ENCODE measurements at places on chromosomes 11 and 22. TPM values are rescaled to one million over a fixed set of nuclear protein-coding genes. Genes with fewer than 3 reads are reported as not detected.

GRCh38 chr11:44620328-44620725 is 54.9 kb downstream of the CD82 start:
- H3K27ac ChIP-seq, result no peak overlapping the region
- DNase-seq, result no peak
- H3K4me1 ChIP-seq, result no peaks in the 10 kb centered on the region
- H3K27me3 ChIP-seq, result no peaks in the 10 kb centered on the region
- no peak overlapping the region for H3K4me3 ChIP-seq

- H3K27me3 ChIP-seq, result no peaks in the 10 kb centered on the region
- H3K4me3 ChIP-seq, result no peak overlapping the region
- H3K27ac ChIP-seq, result no peak overlapping the region
- DNase-seq, result no peak
- no peaks in the 10 kb centered on the region for H3K4me1 ChIP-seq
Observed at GRCh38 chr11:8532475-8532874, 61.6 kb downstream of the STK33 start.

The MAJIN gene
- total RNA-seq, result not detected

DNA sequence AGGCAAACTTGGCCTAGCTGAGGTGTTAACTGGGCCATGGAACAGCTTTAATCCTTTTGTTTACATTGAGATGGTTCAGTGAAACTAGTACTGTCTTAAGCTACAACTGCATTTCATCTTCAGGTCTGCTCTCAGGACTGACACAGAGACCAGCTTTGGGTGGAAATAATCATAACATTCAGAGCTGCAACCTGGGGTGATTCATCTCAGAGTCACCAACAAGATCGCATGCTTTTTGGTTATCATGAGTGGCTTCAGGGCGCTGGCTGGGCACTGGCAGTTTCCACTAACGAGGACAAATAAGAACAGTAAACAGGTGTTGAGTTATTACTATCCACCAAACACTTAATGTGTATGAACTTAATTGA is 60.9 kb upstream of the PAX6 start:
- H3K27ac ChIP-seq, result no peak overlapping the region
- no peaks in the 10 kb centered on the region for H3K36me3 ChIP-seq
- DNase-seq, result no peak
- H3K4me1 ChIP-seq, result no peaks in the 10 kb centered on the region
- no peak overlapping the region for H3K4me3 ChIP-seq

GRCh38 chr11:123052901-123053721 is 8.8 kb downstream of the HSPA8 start:
- H3K4me3 ChIP-seq, result no peak overlapping the region
- no peak overlapping the region for H3K27ac ChIP-seq
- H3K36me3 ChIP-seq, result peaks cover 38% of the 10 kb centered on the region

The FOLR3 gene
- total RNA-seq, result not detected

GRCh38 chr22:44201665-44202064 is 20.9 kb downstream of the PARVG start:
- H3K4me1 ChIP-seq, result peaks cover 17% of the 10 kb centered on the region
- H3K4me3 ChIP-seq, result no peak overlapping the region
- H3K27ac ChIP-seq, result no peak overlapping the region
- H3K36me3 ChIP-seq, result no peaks in the 10 kb centered on the region
- no peak for DNase-seq

The HORMAD2 gene
- not detected for total RNA-seq

DNA sequence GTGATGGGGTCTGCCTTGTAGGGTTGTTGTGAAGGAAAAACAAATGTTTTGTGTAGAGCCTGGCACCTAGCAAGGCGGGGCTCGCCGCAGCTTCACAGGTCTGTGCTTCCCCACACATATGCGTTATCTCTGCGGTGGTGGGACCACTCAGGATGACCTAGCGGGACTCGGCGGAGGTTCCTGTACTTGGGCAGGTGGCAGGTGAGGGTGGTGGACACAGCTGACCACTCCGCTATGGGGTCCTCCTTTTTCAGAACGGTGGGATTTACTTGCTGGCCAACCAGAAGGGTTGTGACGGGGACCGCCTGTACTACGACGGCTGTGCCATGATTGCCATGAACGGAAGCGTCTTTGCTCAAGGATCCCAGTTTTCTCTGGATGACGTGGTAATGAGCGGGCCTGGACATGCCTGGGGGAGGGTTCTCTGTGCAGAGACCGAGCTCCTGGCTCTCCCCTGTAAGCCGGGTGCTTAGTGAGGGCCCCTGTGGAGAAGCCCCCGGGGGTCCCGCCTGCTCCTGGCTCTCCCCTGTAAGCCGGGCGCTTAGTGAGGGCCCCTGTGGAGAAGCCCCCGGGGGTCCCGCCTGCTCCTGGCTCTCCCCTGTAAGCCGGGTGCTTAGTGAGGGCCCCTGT is 21.3 kb downstream of the NADSYN1 start:
- no peaks in the 10 kb centered on the region for H3K27me3 ChIP-seq
- H3K27ac ChIP-seq, result no peak overlapping the region
- H3K4me3 ChIP-seq, result no peak overlapping the region
- no peak for DNase-seq

DNA sequence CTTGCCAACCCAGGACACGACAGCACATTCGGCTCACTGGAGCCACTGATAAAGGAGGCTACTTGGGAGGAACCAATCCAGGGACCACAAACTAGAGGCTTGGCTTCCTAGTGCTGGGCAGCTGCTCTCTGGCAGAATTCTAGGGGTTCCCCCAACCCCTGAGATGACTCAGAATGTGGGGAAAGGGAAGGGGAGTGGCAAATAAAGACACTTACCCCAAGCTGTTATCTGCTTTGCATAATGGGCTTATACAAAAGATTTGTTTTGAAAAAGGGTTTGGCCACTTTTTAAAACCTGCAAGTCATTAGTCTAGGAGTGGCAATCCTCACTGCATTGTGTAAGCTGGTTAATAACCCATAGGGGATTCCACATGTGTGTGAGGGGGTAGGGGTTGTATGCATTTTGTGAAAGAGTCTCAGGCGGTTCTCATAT is 64.1 kb upstream of the LMO1 start:
- H3K27me3 ChIP-seq, result no peaks in the 10 kb centered on the region
- no peak for DNase-seq
- no peaks in the 10 kb centered on the region for H3K4me1 ChIP-seq

The OR5P2 gene
- not detected for total RNA-seq

The SLC25A45 gene
- total RNA-seq, result 19.0 TPM

- no peak for DNase-seq
- H3K27me3 ChIP-seq, result no peaks in the 10 kb centered on the region
- no peak overlapping the region for H3K4me3 ChIP-seq
- H3K36me3 ChIP-seq, result no peaks in the 10 kb centered on the region
Observed at GRCh38 chr11:100833276-100833675, 146.2 kb downstream of the ARHGAP42 start.

GRCh38 chr11:121112498-121113455 is 11.7 kb downstream of the TECTA start:
- peak; percentile 9 for DNase-seq
- no peaks in the 10 kb centered on the region for H3K36me3 ChIP-seq
- no peak overlapping the region for H3K27ac ChIP-seq
- no peak overlapping the region for H3K4me3 ChIP-seq

DNA sequence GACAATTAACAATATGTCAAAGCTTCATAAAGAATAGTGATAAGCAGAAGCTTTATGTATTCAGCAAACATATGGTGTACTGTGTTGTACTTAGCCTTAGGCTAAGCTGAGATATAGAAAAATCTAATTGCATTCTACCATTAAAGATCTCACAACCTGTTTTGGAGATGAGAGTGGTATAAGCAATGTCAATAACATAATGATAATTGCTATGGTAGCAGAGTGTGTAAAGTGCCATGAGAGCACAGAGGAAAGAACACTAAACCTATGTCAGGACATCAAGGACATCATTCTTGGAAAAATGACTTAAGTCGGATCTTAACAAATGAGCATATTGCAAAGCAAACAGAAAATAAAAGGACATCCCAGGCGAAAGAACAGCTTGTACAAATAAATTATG is 28.6 kb upstream of the ANGPTL5 start:
- no peaks in the 10 kb centered on the region for H3K4me1 ChIP-seq
- no peak overlapping the region for H3K4me3 ChIP-seq
- H3K36me3 ChIP-seq, result no peaks in the 10 kb centered on the region

DNA sequence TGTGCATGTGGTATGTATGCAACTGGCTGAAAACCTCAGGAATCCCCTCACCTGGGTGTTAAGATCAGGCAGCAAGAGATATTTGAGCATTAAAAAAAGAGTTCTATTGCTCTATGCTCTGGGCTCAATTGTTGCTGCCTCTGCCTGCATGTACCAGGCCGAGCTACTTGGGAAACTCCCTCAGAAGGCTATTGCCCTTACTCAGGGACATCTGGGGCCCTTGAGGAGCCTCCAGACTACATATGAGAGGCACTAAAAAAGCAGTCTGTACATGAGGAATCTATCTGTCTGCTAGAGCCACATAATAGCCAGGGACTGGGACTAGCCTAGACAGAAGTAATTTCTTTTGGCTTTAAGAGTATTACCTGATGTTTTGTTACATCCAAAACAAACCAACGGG is 120.1 kb downstream of the SWAP70 start:
- no peak overlapping the region for H3K4me3 ChIP-seq
- H3K27ac ChIP-seq, result no peak overlapping the region
- peaks cover 30% of the 10 kb centered on the region for H3K36me3 ChIP-seq
- DNase-seq, result no peak
- H3K4me1 ChIP-seq, result no peaks in the 10 kb centered on the region
- no peaks in the 10 kb centered on the region for H3K27me3 ChIP-seq

The ANGPTL5 gene
- total RNA-seq, result 2.0 TPM

The OR52I1 gene
- not detected for total RNA-seq

DNA sequence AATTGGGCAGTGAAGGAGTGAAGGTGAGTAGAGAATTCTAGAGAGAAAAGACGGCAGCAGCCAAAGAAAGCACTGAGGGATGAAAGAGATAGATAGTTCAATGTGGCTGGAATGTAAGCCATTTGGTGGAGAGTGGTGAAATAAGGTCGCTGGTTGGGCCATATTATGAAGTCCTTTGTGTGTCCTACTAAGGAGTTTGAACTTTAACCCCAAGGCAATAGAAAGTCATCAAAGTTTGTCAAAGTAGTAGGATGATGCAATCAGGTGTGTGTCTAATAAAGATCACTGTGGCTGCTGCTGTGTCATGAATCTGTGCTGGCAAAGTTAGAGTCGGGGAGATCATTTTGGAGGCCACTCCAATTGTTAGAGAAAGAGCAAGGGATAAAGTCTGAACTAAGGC is 18.7 kb downstream of the RNF121 start:
- peaks cover 39% of the 10 kb centered on the region for H3K4me1 ChIP-seq
- no peak overlapping the region for H3K4me3 ChIP-seq
- DNase-seq, result no peak
- H3K27me3 ChIP-seq, result no peaks in the 10 kb centered on the region
- no peak overlapping the region for H3K27ac ChIP-seq

DNA sequence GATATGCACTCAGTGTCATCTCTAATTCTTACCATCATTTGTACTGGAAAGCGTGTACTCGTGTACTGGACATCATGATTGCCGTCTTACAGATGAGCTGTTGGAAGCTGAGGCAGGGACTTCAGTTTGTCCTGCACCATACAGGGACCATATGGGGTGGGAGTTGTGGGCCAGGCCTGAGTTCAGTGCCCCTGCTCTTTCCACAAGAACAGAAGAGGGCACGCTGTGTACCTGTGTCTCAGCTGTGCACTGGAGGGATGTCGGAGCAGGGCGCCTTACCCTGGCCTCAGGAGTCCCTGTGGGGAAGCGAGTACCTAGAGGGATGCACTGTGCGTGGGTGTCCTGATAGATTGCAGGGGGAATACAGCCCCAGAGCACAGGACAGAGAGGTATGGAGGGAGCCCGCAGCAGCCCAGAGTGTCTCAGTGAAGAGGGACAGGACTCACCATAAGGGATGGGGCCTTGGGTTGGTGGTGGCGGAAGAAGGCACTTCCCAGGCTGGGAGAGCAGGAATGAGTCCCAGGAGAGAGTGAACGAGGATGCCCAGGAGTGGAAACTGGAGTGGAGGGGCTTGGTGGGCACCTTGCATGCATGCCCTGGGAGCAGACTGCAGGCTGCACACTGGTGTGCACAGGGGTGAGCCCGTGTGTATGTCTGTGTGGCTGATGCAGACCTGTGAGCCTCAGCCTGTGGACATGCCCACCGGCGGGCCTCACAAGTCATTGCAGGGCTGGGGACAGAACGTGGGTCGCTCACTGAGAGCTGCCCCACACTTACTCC is 329.7 kb downstream of the TBC1D22A start:
- H3K27ac ChIP-seq, result no peak overlapping the region
- no peaks in the 10 kb centered on the region for H3K4me1 ChIP-seq

DNA sequence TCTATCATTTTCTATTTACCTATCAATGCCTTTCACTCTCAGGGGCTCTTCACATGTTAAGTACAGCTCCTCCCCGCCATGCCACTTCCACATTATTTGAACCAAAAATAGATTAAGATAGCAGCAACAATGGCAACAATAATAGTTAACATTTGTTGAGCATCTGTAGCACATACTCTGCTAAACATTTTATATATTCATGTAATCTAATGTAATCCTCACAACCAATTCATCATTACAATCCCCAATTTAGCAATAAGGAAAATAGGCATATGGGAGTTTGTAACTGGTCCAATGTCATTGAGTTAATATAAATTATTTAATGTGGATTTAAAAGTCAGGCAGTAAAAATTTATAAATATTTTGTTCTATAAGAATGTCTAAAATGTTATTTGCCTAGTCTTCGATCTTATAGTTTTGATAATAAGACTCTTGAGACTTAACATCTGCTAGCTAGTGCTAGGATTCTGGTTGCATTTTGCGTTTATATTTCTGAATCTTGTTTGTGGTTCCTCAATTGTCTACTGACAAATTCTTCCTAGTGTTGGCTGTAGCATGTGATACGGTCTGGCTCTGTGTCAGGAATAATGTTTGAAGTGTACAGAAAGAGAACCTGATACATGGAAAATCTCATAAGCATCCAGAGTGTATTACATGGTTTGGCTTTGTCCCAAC is 621.5 kb upstream of the LUZP2 start:
- H3K36me3 ChIP-seq, result no peaks in the 10 kb centered on the region
- H3K4me3 ChIP-seq, result no peak overlapping the region
- no peak for DNase-seq
- H3K27ac ChIP-seq, result no peak overlapping the region
- H3K4me1 ChIP-seq, result no peaks in the 10 kb centered on the region
- no peaks in the 10 kb centered on the region for H3K27me3 ChIP-seq
